Right ventricle myocardium inferior (tissue), 1 donor: ENCODE measurements at places on chromosomes 16 and 17. TPM values are rescaled to one million over a fixed set of nuclear protein-coding genes. Genes with fewer than 3 reads are reported as not detected.
A peak's percentile ranks its signal among the peaks of the same experiment; 100 is the strongest.

DNA sequence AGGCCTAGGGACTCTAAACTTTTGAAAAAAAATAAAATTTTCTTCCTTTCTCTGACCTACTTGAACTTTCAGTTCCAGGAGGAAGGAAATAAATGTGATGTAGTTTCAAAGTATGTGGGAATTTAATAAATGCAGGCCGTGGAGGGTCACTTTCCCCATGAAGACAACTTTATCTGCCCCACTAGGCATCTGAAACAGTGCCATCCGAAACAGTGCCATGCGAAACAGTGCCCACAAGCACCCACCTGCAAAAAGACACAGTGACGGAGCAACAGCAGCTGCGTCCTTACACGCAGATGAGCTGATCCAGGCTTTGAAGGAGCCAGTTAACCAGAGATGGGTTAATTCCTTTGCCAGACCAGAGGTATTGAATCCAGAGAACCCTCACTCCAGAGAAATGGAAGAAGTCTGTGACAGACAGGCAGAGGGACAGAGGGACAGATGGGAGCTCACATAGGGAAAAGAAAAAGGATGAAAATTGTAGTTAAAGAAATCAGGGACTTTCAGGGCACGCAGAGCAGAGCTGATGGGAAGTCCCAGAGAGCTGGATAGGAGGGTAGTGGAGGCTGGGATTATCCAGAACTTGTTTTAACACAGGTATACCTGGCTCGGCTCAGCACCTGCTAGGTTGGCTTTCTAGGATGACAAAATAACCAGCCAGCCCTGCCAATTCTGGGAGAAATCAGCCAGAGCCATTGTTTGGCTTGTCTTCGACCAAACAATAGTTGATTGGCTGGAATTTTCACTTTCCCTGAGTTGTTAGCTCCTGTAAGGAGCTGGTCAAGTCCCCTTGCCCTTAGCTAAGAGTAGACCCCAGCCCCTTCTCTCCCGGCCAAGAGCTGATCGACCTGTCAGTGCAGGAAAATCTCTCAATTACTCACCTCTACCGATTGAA, 17.1 kb upstream of the HOXB13 start:
- DNase-seq = no peak

GRCh38 chr16:51994597-51994996, 552.3 kb downstream of the TOX3 start:
- no peak for DNase-seq

Gene SLC52A1
- not detected for total RNA-seq

- peak; percentile 37 for DNase-seq
Measured at GRCh38 chr16:68378436-68379415, 67.9 kb downstream of the PRMT7 start.

Gene TERB1
- not detected for total RNA-seq

DNA sequence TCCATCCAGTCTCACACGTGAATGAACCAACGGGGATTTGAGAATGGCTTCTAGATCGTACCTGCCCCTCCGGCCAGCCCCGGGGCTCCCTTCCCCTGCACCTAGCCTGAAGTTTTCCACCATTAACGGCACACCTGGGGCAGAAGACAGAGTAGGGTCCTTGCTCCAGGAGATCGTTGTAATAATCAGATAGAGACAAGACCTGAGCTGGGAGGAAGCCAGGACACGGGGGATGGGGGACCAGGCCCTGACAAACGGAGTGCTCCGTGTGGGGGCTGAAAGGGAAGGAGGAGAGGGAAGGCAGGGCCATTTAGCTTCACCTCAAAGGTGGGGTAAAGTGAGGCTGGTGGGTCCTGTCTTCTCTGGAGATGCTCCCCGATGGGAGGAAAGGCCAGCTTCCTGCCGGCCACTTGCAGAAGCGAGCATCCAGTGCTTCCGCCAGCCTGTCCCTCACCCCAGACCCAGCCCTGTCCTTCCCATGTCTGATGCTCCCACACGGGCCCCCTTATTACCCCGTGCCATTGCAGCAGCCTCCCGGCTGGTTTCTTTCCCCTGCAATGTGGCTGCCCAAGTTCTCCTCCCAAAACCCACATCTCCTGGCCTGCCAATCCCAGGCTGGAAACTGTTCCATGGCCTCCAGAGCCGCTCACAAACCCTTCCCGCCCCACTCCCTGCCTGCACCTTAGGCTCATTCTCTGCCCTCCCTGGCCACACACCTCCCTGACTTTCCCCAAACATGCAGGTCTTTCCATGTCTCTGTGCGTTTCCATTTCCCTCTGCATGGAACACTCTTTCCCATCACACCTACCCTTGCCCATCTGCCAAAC, 79.3 kb downstream of the MRC2 start:
- no peak for DNase-seq

- no peak for DNase-seq
Measured at GRCh38 chr17:29124135-29124924, 55.9 kb downstream of the MYO18A start.

Gene PVALEF
- not detected for total RNA-seq

Gene CPHXL2
- total RNA-seq = not detected

GRCh38 chr17:76562734-76563148, 22.9 kb downstream of the PRCD start:
- no peak for DNase-seq

- DNase-seq = peak; percentile 30
Measured at GRCh38 chr16:87642491-87642890, 40.2 kb downstream of the JPH3 start.

GRCh38 chr17:38789185-38789584, 10.2 kb downstream of the PIP4K2B start:
- DNase-seq = no peak

Gene C17orf50
- total RNA-seq = not detected

Gene KLHL10
- not detected for total RNA-seq

GRCh38 chr17:11205659-11206058, 35.4 kb upstream of the SHISA6 start:
- no peak for DNase-seq

Gene TNS4
- total RNA-seq = not detected

DNA sequence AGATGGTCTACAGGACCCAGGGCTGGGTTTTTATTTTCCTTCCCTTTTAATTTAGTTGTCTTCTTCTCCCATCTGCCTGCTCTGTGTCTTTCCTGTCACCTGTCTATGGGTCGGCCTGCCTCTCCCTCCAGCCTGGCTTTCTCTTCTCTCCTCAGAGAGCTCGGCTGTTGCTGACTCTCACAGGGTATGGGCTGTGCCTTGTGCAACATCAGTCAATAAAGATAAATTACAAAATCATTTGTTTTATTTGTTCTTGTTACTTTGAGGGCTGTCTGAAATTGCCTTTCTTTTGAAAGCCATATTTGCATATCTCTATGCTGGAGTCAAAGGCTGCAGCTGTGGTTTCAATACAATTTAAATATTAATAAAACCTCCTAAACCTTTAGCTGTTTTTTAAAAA, 15.6 kb downstream of the RND2 start:
- DNase-seq = no peak

DNA sequence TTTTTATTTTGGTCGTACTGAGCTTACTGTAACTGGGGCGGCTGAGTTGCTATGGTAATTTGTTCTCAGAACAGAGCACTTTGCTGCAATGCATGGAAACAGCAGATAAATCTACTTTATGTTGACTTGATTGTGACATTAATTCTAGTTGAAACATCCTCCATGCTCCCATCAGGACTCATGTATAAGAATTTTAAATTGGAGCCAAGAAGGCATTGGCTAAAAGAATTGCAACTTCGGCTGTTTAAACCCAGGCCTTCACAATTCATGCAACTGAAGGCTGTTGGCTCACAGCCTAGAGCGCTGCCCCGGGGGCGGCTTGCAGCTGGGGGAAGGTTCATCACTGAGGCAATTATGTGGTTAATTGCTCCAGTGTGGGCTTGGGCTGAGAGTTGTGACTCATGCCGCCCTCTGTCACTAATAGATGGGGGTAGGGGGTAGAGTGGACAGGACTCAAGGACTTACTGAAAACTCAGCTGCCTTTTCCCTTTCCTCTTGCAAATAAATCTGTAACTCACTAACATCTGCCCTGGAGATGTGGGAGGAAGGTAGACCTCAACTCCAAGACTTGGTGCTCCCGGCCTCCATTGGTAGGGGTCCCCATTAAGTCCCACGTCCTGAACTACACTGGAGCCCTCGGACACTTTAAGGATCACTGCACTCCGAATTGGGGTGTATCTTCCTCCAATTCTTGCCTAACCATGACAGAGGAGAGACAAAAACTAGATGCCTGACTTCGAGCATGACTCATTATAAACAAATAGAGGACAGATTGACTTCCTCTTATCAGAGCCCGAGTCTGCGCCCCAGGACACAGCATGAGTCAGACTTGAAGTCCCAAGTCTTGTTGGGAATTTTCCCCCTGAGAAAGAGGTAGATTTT, 37.5 kb downstream of the ERCC4 start:
- peak; percentile 82 for DNase-seq

GRCh38 chr16:53714205-53715022, 10.5 kb downstream of the FTO start:
- no peak for DNase-seq

GRCh38 chr17:54620399-54620978, 280.2 kb upstream of the TOM1L1 start:
- no peak for DNase-seq

Gene CES5A
- total RNA-seq = 0.51 TPM

Gene CHST5
- total RNA-seq = 0.27 TPM

DNA sequence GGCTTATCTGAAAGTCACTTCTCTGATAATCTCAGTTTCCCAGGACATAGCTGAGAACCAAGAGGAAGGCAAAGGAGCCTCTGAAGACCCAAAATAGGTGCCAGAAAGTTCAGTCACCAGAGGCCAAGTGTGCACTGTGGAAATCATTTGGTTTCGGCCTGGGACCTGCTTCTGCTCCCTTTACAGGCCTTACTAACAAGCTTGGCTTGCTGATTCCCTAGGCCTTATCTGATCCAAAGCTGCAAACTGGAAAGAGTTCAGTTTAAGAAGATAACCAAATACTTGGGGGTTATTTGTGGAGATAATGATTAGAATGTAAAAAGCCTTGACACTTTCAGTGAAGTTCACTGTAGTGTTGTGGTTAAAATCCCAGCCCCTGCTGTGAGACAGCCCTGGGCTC, 17.0 kb downstream of the ITGA3 start:
- peak; percentile 18 for DNase-seq

Gene QRICH2
- 3.6 TPM for total RNA-seq

- DNase-seq = no peak
Measured at GRCh38 chr16:85025781-85026653, 1.6 kb upstream of the KIAA0513 start.

DNA sequence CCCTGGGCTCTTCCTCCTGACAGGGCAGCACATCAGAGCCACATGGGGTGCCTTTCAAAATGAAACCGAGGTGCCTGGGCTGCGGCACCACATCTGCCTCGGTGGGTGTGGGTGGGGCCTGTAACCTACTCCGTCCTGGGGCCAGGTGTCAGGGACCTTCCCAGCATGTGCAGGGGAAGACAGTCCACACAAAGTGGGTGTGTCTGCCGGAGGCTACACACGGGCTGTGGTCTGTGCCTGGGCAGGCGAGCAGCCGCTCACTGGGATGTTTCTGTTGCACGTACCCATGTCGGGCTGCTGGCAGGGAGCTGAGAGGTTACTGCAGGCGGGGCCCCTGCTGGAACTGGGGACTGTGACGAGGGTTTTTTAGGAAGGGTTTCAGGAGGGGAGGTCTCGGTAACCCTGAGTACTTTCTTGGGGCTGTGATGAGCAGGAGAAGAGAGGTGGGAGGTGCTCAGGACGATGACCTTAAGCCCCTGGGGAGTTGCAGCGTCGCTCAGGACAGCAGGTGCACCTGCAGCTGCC, 351.2 kb downstream of the SEC14L1 start:
- no peak for DNase-seq

- no peak for DNase-seq
Measured at GRCh38 chr17:62882284-62882683, 74.2 kb upstream of the MARCHF10 start.

GRCh38 chr16:11903906-11904305, 11.8 kb downstream of the GSPT1 start:
- DNase-seq = no peak

GRCh38 chr16:86124321-86124720, 225.4 kb downstream of the IRF8 start:
- no peak for DNase-seq

GRCh38 chr17:1168533-1169220, 11.1 kb downstream of the ABR start:
- peak; percentile 27 for DNase-seq

GRCh38 chr17:78117027-78117981, 11.3 kb downstream of the TMC6 start:
- DNase-seq = peak; percentile 72

- no peak for DNase-seq
Measured at GRCh38 chr16:73171380-73171779, 123.5 kb upstream of the ZFHX3 start.
